ENCODE measurements at places on chromosomes 5 and 9.

DNA sequence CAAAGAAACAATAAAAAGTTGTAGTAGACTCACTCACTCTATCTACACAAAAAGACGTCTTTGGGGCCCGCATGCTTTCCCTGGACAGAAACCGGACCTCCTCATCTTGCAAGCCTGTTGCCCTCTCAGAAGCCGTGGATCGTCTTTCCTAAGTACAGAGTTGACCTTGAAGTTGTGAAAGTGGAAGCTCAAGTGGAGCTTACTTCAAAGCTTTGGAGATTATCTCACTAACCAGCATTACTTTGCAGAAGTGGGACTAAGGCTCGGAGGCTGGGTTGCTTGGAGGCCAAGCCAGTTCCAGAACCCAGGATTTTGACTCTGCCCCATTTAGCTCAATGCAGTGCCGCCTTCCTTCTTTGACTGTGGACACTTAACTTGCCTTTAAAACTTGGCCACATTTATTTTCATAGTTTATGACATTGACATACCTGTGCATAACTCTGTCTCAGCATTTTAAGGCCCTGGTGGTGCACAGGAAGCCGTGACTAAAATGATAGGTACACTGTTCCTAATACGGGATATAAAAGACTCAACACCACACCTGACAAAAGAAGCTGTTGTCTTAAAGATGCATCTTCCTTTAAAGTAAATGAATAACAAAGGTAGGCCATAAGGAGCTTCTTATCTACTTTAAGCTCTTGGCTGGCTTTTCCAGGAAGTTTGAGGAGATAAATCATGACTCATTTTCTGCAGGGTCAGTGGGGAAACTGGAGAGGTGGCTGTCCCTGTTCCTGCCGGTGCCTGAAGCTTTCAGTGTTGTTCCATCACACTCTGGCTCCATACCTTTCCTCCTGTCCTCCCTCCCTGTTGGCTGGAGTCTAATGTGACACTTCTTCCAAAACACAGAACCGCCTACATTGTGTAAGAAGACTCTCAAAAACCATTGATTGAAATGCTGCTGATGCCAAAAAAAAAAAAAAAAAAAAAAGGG is 10.7 kb downstream of the SLC25A25 start:
- DNase-seq: no peak

- no peak for DNase-seq
Measured at GRCh38 chr5:171513591-171513990, 94.1 kb downstream of the FGF18 start.

GRCh38 chr5:91730026-91730425 is 346.9 kb upstream of the ARRDC3 start:
- DNase-seq: no peak

DNA sequence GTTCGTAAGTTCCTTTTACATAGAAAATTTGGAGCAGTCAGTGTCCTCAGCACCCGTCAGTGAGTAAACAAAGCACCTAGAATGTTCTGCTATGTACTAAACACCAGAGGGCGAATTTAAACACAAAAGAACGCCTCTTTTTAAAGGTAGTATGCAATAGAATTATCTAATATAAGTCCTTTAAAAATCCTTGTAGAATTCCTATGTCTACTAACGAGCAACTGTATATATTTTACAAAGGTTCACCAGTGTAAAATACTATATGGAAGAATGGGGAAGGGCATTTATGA is 499 bp upstream of the TMEM232 start:
- DNase-seq: no peak

GRCh38 chr5:157926977-157927376 is 68.0 kb upstream of the CLINT1 start:
- no peak for DNase-seq

DNA sequence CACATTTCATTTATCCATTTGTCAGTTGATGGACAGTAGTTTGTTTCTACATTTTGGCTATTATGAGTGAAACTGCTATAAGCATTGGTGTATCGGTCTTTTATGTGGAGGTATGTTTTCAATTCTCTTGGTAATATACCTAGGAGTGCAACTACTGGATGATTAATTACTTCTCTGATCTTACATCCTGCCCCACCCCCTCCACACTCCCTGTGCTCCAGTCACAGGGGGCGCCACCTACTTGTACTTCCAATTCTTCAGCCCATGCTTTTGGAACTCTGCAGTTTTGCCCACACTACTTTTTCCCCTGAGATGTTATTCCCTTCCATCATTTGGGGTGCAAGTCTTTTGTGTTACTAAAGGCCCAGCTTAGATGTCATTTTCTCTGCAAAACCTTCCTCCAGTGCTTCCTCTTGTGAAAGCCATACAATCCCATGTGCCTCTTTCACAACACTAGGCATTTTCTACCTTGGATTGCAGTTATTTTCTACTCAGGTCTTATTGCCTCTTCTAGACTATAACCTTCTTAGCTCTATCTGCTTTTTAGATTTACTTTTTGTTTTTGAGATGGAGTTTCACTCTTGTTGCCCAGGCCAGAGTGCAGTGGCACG is 42.1 kb downstream of the SEC61B start:
- DNase-seq: no peak

GRCh38 chr5:68054638-68055037 is 160.9 kb upstream of the PIK3R1 start:
- DNase-seq: no peak

DNA sequence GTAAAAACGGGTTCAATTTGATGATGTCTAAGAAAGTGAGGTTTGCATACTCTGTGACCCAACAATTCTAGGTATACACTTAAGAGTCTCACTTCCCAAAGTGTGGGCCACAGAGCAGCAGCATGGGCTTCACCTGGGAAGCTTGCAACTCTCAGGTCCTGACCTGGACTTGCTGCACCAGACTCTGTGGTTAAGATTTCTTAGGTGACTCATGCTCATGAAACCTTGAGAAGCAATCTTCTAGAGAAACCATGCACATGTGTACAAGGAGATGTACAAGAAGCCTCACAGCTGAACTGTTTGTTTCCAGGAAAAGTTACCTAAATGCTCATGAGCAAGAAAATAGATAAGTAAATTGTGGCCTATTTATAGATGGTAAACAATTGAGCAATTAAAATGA is 30.0 kb downstream of the DNAJC21 start:
- DNase-seq: no peak

GRCh38 chr9:129988607-129989361 is 54.2 kb downstream of the FNBP1 start:
- DNase-seq: no peak

- DNase-seq: no peak
Measured at GRCh38 chr9:81477669-81478068, 211.7 kb downstream of the TLE1 start.

GRCh38 chr9:109277451-109277850 is 43.4 kb downstream of the EPB41L4B start:
- no peak for DNase-seq

DNA sequence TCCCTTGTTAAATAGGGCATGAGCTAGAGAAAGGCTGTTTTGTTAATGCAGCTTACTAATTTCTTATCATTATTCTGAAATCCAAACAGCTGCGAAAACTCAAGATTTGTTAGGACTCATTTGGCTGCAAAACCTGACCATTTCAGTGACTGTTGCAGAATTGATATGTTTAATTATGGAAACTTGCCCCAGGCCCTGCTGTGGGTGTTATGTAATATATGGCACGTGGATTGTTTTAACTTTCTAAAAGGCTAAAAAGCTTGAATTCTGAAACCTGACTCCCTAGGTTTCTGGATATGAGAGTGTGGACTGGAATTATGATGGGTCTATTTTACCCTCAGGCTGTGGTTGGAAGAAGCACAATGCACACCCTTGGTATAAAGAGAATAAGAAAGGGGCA is 4.4 kb downstream of the IL9 start:
- DNase-seq: no peak

GRCh38 chr5:73180566-73180965 is 7.6 kb downstream of the TMEM174 start:
- no peak for DNase-seq

- no peak for DNase-seq
Measured at GRCh38 chr9:78792745-78793144, 495.8 kb downstream of the PSAT1 start.

DNA sequence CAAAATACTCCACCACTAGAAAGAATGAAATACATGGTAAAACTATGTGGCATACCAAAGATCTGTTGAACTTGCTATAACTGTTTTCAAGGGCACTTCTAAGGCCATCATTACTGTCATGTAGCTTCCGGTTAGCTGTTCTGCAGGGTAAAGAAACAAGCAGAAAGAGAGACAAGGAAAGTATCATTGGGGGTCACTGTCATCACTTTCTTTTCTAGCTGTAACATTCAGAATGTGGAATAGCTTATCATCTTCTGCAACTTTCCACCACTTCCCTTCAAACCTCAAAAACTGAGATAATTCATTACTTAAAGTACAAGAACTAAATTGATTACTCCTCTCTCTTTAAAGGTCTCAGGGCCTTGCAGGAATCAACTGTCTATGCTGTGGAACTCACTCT is 57.6 kb downstream of the RASEF start:
- DNase-seq: no peak

- no peak for DNase-seq
Measured at GRCh38 chr9:122053064-122053463, 40.0 kb downstream of the TTLL11 start.

GRCh38 chr5:175847503-175847902 is 23.9 kb upstream of the CPLX2 start:
- no peak for DNase-seq

DNA sequence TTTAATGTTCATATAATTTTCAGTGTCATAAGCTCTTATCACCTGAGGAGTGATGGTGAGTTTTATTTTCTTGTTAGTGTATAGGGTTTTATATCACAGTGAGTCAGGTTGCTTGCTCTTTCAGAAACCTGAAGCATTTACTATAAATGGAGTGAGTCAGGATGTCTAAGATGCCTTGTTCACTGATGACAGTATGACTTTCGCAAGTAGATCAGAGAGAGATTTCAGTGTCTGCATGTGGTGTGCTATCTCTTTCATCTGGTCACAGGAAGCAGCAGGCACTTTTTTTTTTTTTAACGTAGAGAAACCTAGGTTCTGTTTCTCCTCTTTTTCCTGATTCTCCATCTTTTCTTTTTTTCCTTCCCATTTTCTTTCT is 237.1 kb downstream of the DMRTA1 start:
- DNase-seq: no peak

GRCh38 chr5:88761269-88761850 is 121.6 kb downstream of the MEF2C start:
- no peak for DNase-seq

DNA sequence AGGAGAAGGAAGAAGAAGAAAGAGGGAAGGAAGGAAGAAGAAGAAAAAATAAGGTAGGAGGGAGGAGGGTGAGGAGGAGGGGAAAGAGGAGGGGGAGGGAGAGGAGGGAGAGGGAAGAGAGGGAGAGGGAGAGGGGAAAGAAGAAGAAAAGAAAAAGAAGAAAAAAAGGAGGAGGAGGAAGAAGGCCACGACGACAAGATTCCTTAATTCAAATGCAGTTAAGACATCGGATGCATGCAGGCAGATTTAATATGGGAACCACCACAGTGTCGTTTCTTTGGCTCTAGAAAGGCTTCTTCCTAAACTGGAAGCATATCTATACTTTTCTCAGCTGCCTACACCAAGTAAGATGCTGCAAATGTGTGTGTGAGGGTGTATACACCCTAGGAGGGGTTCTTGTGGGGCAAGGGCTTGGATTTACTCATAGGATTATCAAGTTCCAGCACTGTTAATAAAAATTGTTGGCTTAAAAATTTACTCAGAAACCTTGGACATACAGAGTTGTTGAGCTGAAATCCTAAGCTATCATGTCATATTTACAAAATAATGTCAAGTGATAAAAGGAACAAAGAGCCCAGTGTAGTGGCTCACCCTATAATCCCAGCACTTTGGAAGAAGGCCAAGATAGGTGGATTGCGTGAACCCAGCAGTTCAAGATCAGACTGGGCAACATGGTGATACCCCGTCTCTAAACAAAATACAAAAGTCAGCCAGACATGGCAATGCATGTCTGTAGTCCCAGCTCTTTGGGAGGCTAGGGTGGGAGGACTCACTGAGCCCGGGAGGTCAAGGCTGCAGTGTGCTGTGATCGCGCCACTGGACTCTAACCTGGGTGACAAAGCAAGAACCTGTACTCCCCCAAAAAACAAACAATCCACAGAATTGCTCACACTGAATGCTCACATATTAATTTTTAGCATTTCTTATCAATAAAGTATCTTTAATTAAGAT is 108.5 kb downstream of the UBAP2 start:
- DNase-seq: no peak

DNA sequence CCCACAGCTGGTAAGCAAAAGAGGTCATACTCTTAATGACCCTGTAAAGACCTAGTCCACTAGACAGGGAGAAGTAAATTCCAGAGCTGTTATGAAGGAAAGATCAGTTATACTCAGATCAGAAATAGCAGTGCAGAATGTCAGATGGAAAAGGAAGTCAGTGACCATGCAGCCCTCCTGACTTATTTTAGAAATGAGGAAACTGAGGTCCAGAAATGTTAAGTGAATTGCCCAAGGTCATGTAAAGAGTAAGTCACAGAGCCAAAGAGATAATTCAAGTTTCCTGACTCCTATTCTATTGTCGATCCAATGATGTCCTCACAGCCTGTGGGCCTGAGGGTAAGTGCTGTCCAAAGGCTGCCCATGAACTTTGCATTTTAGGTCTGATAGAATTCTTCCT is 214.9 kb upstream of the IL12B start:
- DNase-seq: no peak

DNA sequence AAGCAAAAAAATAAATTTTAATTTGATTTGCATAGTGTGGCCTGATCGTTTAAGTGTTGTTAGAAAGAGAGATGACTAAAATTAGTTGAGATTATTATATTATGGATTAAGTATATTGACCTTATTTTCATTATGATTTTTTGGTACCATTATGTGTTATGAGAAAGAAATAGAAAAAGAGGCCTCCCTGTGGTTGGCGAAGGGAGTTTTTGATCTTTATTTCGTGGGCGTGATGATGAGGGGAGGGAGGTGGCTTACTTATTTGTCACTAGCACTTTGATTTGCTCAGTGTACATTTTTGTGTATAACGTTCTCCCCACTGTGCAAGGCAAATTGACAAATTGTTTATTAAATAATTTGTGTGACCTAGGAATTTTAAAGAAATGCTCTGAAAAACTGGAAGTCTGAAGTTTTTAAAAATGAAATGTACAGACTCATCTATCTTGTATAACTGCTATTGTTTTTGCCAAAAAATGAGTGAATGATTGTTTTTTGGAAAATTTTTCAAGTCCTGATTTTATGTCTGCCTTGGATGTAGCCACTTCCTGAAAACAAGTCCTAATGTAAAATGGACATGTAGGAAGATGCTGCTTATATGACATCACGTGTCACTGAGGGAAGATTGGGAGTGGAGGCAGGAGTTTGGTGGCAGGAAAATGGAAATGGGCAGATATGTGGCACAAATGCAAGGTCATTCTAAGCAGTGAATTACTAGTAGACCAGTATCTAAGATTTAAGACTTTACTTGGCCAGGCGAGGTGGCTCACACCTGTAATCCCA is 3.0 kb downstream of the DAPK1 start:
- no peak for DNase-seq

DNA sequence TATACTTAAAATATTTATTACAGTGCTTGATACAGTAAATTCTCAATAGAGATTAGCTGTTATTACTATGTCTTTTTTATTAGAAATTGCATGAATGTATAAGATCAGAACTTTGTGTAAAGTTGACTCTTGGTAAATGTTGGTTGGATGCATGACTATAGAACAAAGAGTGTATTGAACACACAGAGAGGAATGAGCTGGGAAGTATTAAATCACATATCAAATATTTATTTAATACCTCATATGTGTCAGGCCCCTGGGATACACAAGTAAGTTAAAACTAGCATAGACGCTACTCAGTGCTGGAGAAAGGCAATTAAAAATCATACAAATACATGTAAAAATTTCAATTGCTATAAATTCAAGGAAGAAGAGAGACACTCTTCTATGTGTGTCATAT is 550.7 kb upstream of the TLE4 start:
- DNase-seq: no peak

GRCh38 chr9:21450733-21451394 is 10.6 kb downstream of the IFNA1 start:
- DNase-seq: no peak
